ENCODE measurements at places on chromosomes 2 and 18.

- DNase-seq, result no peak
Measured at GRCh38 chr18:5286525-5286924, 9.0 kb downstream of the ZBTB14 start.

- DNase-seq, result no peak
Measured at GRCh38 chr2:120195553-120195952, 27.6 kb downstream of the TMEM185B start.

DNA sequence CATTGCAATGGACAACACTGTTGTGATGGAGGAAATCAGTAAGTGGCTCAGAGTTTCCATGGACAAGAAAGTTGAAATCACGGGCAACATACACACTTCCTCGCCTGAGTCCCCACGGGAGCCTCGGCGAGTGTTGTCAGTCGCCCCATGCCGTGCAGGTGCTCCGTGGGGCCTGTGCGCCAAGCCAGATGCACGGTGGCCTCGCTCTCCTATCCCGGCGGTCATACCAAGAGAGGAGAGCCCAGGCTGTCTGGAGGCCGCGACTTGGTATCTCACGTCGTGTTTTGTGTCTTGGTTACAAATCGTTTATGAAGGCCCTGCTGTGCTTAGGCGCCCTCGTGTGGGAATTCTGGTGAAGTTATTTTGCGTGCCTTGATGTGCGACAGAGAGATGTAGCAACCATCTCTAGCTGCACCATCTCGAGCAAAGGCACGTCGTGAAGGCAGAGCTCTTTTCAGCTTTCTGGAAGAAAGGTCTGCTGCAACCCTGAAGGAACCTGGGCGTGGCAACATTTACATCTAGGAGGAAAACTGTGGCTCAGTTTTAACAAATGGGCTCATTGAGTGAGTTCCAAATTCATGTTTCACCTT, 21.8 kb downstream of the ATG4B start:
- DNase-seq, result peak; percentile 56

- no peak for DNase-seq
Measured at GRCh38 chr2:161170958-161171932, 11.0 kb downstream of the TANK start.

DNA sequence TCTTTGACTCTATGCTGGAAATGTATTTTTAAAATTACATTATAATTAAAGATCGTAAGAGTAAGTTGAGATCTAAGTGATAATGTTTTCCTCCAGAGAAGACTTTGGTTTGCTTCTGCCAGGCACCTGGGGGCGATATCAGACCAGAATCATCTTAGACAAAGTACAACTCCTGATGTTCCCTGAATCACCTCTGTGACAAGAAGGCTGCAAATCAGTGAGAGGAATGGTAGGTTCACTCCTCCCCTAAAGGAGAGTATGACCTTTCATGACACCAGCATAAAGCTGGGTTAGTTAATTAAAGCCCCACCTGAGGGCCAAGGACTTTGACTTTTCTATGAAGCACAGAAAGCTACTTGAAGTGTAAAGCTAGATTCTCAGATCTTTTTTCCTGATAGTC, 114.4 kb upstream of the DTNA start:
- DNase-seq, result no peak

DNA sequence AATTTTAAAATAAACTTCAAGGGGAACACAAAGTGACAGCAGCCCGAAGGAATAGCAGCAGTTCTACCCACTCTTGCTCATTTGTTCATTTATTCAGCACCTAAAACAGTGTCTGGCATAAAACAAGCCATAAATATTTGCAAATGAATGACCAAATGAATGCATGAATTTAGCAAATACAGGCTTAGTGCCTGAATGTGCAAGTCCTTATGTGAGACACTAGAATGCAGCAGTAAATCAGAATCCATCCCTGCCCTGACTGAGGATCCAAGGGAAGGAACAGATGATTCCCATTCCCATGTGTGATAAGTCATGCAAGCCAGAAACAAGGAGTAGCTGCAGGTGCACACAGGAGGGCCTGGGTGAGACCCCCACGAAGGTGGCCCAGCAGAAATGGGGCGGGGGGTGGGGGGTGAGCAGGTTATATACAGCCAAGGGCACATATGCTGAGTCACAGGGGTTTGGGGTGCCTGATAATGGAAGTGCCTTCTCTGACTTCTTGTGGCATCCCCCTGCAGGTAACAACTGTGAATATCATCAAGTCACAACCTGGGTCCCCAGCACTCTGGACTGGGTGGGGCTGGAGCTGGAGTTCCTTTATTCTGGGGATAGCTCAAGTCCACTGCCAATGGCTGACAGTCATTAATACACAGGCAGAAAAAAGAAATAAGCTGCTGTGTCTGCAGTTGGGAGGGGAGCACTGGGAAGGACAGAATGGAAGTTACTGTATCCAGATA, 311.9 kb downstream of the TXNL1 start:
- DNase-seq, result no peak

- peak; percentile 38 for DNase-seq
Measured at GRCh38 chr2:112811841-112812306, 24.7 kb downstream of the IL1B start.

- DNase-seq, result peak; percentile 89
Measured at GRCh38 chr2:232325324-232326273, 53.0 kb upstream of the ALPP start.

DNA sequence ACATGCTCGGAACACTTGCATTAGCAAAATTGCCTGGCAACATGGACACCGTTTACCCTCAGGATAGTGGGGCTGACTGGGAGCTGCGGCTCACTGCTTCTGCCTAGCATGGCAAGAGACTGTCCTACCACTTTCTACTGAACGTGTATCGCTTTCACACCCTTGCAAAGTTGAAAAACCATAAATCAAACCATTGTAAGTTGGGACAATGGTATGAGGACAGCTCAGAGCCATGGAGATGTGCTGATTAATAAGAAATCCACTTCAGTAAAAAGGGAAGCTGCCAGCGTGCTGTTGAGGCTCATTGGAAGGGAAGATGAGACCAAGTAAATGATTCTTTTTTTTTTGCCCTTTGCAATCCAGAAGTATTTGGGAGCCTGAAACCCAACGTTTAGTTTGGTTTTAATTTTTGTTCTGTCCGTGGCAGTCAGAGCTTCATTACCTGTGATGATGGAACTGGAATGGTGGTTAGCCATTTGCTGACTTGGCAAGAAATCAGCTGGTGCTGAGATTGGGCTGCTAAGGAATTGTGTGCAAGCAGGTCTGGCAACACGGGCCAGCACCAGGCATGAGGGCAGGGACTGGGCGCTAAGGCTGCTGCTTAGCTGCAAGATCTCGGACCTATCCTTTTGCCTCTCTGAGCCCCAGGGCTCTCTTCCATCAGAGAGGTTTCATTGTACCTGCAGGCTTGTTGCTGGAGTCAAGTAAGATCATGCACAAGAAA, 75.5 kb upstream of the HS6ST1 start:
- DNase-seq, result no peak

DNA sequence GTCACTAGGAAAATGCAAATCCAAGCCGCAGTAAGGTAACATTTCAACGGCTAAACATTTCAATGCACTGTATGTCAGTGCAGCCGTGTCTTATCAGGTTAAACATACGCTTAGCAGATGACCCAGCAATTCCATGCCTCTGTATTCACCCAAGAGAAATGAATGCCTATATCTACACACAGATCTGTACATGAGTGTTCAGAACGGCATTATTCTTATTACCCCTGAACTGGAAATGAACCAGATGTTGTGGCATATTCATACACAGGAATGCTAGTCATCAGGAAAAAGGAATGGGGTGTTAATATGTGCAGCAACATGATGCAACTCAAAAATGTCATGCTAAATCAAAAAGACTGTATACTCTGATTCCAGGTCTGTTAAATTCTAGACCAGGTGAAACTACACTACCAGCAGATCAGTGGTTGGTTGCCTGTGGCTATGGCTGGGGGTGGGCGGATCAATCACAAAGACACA, 80.4 kb upstream of the RPL31 start:
- no peak for DNase-seq

- DNase-seq, result no peak
Measured at GRCh38 chr18:28963481-28963880, 786.6 kb upstream of the CDH2 start.

GRCh38 chr2:163462993-163463392, 272.8 kb downstream of the FIGN start:
- DNase-seq, result no peak

DNA sequence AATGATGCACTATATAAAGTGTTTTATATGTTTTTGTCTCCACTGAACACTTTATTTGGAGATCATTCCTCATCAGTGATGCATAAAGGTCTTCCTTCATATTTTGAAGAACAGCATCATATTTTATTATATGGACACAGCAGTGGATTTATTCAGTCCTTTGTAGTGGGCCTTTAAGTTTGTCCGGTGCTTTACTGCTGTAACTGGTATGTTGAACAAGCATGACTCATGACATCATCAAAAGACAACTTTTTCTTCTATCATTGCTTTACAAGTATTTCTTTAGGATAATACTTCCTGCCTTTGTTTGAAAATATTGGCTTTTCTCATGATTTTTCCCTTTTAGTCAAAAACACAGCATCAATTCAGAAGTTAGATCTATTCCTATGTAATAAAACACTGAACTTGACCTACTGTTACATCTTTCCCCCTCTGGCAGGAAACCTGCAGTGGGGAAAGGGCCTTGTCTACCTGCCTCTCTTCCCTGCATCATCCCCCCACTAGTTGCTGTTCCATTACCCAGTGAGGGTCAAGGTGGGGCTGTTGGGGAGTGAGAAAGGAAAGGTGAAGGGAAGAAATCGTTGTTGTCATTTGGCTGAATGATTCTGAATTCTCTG, 241.2 kb downstream of the CYP26B1 start:
- DNase-seq, result no peak

DNA sequence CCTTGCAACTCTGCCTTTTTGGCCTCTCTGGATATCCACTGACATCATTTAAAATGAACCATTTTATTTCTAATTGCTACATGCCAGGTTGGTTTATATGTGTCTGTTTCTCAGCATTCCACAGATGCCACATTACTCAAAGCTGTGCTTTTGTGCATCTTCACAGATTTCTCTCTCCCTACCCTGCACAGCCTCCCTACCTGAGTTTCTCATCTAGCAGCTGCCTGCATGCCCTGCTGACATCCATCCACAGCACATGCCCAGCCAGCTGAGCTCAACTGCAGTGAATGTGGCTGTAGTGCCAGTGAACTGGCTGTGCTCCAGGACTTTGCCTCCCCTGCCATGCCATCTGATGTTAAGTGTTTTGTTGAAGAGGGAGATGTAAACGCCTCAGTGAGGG, 44.5 kb downstream of the PKP4 start:
- DNase-seq, result no peak

- no peak for DNase-seq
Measured at GRCh38 chr18:65415098-65415497, 335.7 kb upstream of the CDH7 start.

DNA sequence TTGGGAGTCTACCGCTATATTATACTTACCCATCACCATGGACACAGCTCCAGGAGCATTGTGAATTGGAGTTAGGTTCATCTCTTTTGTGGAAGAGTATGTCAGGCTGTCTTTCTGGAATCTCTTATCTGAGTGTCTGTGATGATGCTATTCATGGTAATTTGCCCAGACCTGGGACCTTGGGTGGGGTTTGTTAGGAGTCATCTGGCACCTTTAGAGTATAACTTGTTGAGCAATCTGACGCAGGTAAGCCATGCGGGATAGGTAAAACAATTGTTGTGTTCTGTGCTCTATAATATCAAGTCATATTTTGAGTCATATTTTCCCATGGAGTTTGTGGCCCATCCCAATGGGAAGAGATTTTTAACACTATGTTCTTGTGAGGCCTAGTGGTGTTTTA, 49.7 kb upstream of the MAPRE2 start:
- no peak for DNase-seq

- no peak for DNase-seq
Measured at GRCh38 chr18:42211201-42211600, 256.2 kb downstream of the PIK3C3 start.

DNA sequence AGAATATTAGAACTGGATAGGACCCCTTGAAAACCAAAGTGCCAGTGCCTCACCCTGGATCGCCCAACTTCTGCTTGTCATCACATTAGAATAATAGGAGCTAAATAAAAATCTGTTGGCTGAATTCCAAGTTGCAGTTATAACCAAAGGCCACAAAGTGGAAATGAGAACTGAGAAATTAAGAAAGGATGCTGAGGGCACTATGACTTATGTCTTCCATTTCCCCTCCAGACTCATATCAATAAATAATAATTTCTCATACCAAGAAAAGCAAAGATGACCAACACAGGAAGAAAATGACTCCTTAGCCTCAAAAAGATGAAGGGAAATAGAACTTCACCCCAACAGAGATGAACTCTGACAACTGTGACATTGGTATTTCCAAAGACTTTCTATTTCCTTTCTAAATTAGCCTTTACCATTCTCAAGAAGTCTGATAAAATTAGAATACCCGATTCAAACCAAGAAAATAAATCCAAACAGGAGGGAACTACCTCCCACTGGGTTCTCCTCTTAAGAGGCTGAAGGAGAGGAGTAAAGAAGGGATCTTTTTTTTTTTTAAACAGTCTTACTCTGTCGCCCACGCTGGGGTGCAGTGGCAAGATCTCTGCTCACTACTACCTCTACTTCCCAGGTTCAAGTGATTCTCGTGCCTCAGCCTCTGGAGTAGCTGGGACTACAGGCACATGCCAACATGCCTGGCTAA, 46.5 kb upstream of the EPG5 start:
- DNase-seq, result no peak

- no peak for DNase-seq
Measured at GRCh38 chr2:116585669-116586327, 1228.7 kb upstream of the DDX18 start.

DNA sequence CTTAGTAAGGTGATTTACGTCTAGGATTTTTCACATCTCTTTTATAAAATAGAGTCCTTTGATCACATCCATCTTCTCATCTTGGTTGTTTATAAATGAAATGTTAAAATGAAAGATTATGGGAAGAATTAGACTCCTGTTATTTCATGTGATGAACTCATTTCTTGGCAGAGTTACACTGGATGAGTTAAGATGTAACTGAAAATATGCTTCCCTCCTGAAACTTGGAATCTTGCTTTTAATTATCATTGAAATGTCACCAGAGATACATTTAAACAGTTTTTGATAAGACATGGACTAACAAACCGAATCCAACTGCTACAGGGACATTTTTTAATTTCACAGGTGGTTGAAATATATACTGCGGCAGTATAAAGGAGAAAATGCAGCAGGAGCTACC, 274.0 kb downstream of the DLGAP1 start:
- DNase-seq, result no peak

- no peak for DNase-seq
Measured at GRCh38 chr2:86227685-86228084, 28.4 kb downstream of the MRPL35 start.

DNA sequence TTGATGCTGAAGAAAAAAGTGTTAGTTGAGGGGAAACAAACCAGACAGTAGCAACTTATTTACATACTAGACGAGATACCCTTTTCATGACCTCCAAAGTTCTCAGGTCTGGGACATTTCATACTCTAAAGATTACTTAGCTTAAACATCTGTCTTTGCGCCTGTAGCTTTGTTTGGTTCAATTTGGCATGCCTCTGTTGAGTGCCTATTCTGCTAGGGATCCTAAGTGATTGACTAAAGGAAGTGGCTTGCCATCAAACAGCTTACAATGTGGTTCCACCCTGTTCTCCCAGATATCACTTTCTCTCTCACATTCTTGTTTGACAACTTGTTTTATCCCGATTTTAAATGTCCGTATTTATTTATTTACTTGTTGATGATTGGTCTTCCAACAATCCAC, 488.8 kb downstream of the PARD3B start:
- no peak for DNase-seq
